Activated T-cell treated with anti-CD3 and anti-CD28 coated beads, Interleukin-2, amount 50 U/mL, for 24 hours (primary cell): ENCODE measurements at places on chromosomes 5 and 9.

DNA sequence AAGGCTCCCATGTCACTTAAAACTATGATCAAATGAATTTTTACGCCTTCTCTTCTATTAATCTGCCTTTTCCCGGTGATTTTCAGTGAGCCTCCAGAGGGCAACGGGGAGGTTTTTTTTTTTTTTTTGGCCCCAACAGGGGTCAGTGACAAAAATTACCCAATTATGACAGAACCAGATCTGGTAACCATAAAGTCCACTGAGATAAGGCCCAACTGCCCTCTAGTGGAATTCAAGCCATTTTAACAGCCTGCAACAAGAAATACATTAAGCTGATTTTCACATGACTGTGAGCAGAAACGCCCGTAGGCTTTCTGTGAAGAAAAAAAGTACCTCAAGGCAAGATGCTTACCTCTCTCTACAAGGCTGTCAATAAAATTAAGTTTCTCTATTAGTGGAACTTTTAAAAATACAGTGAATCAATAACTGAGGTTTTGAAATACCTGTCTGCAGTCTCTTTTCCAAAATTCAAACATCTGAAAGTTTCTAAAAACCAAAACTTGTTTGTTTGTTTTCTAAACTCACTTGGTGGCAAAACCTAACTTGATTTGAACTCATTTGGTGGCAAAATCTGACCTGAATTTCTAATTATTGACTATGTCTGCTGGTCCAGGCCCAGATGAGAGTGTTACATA is 49.7 kb upstream of the FST start:
- no peaks in the 10 kb centered on the region for H3K36me3 ChIP-seq
- H3K27me3 ChIP-seq = peaks cover 20% of the 10 kb centered on the region
- H3K27ac ChIP-seq = no peak overlapping the region
- H3K4me1 ChIP-seq = no peaks in the 10 kb centered on the region
- DNase-seq = no peak

DNA sequence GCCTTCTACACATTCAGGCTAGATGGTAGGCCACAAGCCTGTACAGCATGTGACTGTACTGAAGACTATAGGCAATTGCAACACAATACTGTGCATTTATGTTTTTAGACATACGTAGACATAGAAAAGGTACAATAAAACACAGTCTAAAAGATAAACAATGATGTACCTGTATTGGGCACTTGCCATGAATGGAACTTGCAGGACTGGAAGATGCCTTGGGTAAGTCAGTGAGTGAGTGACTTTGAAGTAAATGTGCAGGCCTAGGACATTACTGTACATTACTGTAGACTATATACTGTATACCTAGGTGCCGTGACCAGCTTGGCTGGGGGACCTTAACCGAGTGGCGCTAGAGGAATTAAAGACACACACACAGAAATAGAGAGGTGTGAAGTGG is 53.1 kb downstream of the CTSL start:
- no peak overlapping the region for H3K4me3 ChIP-seq
- H3K27me3 ChIP-seq = no peaks in the 10 kb centered on the region
- DNase-seq = no peak
- H3K27ac ChIP-seq = no peak overlapping the region
- no peaks in the 10 kb centered on the region for H3K36me3 ChIP-seq

DNA sequence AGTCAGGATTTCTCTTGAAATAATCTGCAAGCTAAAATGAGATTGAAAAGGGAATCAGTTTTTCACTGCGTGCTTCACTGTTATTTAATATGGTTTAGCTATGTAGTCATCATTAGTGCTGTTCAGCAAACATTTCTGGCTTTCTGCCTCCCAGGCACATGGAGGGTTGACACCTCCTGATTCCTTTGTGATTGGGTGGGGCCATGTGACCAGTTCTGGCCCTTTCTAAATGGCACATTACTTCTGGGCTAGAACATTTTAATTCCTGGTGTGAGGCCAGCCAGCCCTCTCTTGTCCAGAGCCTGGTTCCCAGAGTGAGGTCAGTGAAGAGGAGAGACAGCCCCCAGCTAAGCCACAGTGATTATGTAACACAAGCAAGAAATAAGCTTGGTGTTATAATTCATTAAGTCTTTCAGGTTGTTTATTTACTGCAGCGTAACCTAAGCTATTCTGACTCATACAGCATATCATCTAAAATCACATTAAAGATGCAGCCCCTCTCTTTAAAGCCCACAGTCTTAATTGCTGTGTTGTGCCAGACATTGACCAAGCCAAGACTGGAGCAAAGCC is 17.4 kb upstream of the ARSI start:
- no peak overlapping the region for H3K27ac ChIP-seq
- H3K27me3 ChIP-seq = no peaks in the 10 kb centered on the region
- no peak overlapping the region for H3K4me3 ChIP-seq
- H3K36me3 ChIP-seq = no peaks in the 10 kb centered on the region
- peaks cover 1% of the 10 kb centered on the region for H3K4me1 ChIP-seq

DNA sequence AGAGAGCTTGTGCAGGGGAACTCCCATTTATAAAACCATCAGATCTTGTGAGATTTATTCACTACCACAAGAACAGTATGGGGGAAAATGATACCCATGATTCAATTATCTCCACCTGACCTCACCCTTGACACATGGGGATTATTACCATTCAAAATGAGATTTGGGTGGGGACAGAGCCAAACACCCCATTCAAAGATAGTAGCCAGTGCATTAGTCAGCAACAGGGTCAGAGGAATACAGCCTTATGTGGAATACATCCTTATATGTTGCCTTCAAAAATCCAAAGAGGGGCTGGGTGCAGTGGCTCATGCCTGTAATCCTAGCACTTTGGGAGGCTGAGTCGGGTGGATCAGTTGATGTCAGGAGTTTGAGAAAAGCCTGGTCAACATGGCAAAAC is 563.2 kb downstream of the CCDC171 start:
- H3K27ac ChIP-seq = no peak overlapping the region
- H3K4me3 ChIP-seq = no peak overlapping the region
- no peak for DNase-seq
- H3K27me3 ChIP-seq = no peaks in the 10 kb centered on the region
- no peaks in the 10 kb centered on the region for H3K4me1 ChIP-seq

DNA sequence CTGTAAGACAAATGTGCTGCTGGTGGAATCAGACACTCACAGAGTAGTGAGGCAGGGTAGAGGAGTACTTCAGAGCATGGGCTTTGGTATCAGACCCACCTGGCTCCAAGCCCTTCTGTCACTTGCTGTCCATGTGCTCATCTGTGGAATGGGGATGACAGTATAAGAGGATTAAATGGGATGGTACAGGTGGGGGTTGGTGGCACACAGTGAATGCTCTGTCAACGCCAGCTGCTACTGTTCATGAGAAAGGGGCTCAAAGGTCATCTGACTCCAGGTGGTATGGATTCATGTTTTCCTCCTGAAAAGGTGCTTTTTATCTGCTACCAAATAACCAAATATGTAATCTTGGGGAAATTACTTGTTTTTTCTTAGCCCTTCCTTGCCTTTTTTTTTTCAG is 23.0 kb upstream of the PPARGC1B start:
- DNase-seq = no peak
- peaks cover 33% of the 10 kb centered on the region for H3K27me3 ChIP-seq
- no peaks in the 10 kb centered on the region for H3K36me3 ChIP-seq
- H3K27ac ChIP-seq = no peak overlapping the region
- H3K4me3 ChIP-seq = no peak overlapping the region
